ENCODE measurements at places on chromosomes 4 and X.

- DNase-seq, result no peak
Observed at GRCh38 chr4:132264176-132264575, 884.9 kb upstream of the PCDH10 start.

- DNase-seq, result no peak
Observed at GRCh38 chr4:180219080-180219479, 2024.1 kb upstream of the TENM3 start.

GRCh38 chr4:105641845-105642244, 66.6 kb downstream of the INTS12 start:
- no peak for DNase-seq

DNA sequence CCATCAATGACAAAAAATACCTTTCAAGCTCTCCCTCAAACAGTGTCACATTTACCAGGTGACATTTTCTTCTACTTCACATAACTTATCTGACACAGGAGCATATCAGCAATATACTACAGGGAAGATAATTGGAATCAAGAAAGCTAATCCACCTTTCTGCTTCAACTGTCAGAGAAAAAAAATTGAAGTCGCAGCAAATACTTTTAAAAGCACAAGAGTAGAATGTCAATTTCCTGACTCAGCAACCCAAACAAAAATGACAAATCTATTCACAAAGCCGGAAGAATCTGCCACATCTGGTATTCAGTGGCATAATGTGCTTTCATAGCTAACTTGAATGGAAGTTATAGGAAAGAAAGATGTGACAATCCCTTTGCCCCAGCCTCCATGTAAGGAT, 36.7 kb downstream of the AGA start:
- DNase-seq, result no peak

- DNase-seq, result no peak
Observed at GRCh38 chr4:117434424-117434823, 349.0 kb upstream of the TRAM1L1 start.

GRCh38 chr4:55808186-55808585, 11.4 kb upstream of the EXOC1L start:
- DNase-seq, result no peak

GRCh38 chr4:5804656-5805055, 88.2 kb downstream of the CRMP1 start:
- no peak for DNase-seq

DNA sequence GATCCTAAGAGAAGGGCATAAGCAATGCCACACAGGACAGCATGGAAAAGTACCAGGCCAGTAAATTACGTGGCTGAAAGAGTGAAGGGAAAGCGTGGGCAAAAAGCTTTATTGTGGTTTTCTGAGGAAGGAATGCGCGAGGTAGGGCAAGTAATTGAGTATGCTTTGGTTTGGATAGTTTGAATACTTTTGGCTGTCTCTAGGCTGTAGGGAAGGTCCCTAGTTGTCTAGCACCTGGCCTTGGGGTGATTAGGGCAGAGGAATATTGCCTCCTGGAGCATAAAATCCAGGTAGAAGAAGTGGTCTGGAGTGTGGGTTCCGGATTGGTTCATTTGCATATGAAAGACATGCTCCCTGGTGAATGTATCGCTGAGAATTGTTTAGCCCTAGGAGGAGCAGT, 46.4 kb upstream of the NALF2 start:
- DNase-seq, result no peak

GRCh38 chr4:30719454-30720020, 632 bp upstream of the PCDH7 start:
- no peak for DNase-seq

GRCh38 chr4:145786261-145786660, 106.3 kb downstream of the C4orf51 start:
- DNase-seq, result no peak

DNA sequence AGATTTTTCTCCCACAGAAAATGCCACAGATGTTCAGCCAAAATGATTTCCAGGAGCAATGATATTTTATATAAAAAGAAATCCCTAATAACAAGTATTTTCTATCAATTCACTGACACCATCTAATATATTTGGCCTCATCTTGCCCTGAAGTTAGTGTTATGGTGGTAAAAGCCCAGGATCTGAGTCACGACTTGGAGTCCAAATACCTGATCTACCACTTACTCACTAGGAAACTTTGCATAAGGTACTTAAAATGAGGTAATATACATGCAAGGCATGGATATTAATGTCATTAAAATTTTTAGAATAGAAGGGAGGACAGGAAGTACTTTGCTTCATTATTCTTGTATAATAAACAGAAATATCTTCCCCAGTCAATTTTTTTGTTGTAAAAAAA, 16.3 kb downstream of the PPP3CA start:
- no peak for DNase-seq

DNA sequence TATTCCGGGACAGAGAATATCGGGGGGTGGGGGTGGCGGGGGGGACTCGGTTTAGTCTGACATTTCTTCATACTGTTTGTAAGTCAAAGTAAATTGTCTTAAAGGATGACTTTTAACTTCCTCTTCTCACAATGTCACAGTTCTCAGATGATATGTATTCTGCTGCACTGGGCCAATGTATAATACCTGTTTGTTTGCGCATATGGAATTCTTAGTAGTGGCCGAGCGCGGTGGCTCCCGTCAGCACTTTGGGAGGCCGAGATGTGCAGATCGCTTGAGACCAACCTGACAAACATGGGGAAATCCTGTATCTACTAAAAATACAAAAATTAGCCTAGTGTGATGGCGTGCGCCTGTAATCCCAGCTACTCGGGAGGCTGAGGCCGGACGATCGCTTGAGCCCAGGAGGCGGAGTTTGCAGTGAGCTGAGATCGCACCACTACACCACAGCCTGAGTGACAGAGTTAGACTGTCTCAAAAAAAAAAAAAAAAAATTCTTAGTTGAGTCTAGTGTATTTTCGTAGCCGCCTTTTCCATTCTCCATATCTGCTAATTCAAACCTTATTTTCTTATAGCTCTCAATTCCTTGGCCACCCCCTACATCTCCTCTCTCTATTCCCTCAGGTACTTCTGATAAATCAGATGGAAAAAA, 851 bp downstream of the POLR2B start:
- no peak for DNase-seq

DNA sequence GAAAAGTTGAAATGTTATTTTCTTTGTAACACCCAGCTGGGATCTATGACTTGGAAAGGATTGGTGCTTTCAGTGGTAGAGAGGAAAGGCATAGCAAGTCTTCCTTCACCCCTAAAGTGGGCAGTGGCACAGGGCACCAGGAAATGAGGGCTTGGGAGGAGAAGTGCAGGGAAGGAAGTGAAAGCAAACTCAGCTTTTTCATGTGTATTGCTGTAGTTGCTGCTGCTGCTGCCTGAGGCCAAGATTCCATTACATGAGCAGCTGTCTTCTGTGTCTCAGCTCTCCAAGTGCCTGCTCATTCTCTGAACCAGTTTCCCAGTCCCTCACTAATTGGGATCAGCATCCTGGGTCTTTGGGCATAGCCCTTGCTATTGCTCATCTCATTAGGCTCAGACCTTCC, 2.6 kb downstream of the HCCS start:
- DNase-seq, result no peak

GRCh38 chr4:98891478-98892337, 37.2 kb downstream of the EIF4E start:
- no peak for DNase-seq

- DNase-seq, result no peak
Observed at GRCh38 chr4:88605736-88606135, 13.5 kb downstream of the HERC3 start.

DNA sequence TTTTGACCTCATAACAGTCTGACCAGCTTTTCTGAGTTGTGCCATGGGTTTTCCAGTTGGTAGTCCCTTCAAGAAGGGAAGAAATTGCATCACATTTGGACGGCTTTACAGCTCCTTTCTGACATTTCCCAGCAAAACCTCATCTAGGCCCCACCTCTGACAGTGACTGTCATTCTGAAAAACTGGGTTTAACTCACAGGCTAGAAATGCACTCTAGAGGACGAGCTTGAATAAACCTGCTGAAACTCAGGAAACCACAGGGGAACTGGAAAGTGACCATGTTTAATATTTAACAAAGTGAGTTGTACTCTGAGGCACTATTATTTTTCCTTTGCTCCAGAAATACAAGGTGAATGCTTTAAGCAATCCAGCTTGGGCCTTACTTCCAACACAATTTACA, 434.3 kb upstream of the RASGEF1B start:
- no peak for DNase-seq

GRCh38 chr4:20317424-20317985, 65.8 kb downstream of the SLIT2 start:
- no peak for DNase-seq

DNA sequence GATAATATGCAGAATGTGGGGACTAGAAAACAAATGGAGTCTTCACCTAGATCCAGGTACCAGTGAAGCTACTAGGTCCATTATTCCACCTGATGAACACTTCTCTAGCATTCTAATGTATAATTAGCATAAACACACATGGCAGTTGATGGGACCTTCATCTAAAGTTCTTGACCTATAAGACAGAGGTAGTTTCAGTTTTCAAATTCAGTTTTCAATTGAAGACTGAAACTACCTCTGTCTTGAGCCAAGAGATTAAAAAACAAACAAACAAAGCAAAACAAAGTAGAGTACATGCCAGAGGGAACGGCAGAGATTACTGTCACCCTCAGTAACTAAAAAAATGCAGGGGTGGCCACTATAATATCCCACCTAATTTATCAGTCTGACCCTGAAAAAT, 199.9 kb upstream of the NEIL3 start:
- no peak for DNase-seq

GRCh38 chr4:78567500-78568060, 16.0 kb downstream of the ANXA3 start:
- DNase-seq, result no peak
